ENCODE measurements at places on chromosomes 13 and 19.

GRCh38 chr19:49591731-49592485, 926 bp downstream of the PRR12 start:
- no peak for DNase-seq

GRCh38 chr13:30006246-30006645, 155.8 kb upstream of the UBL3 start:
- no peak for DNase-seq

GRCh38 chr13:20713751-20714150, 10.3 kb downstream of the IL17D start:
- no peak for DNase-seq

DNA sequence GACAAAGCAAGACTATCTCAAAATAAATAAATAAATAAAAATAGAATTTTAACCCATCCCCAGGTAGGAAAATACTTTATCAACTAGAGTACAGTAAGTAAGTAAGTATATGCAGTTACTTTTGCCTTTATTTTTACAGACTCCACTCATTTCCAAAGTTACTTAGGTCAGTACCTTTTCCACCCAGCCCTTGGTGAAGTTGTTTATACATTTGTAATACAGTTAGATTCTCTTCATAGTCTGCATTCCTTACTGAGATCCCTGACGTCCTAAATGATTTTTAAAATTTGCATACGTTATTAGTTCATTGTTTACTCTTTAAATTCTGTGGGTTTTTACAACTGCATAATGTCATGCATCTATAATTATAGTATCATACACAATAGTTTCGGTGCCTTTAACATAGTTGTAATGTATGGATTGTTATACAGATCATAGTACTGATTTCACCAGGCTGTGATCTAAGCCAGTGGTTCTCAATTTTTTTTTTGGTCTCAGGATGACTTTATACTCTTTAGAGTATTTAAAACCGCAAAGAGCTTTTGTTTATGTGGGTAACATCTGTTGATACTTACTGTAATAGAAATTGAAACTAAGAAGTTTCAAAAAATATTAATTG, 10.4 kb downstream of the SETDB2 start:
- DNase-seq, result no peak

DNA sequence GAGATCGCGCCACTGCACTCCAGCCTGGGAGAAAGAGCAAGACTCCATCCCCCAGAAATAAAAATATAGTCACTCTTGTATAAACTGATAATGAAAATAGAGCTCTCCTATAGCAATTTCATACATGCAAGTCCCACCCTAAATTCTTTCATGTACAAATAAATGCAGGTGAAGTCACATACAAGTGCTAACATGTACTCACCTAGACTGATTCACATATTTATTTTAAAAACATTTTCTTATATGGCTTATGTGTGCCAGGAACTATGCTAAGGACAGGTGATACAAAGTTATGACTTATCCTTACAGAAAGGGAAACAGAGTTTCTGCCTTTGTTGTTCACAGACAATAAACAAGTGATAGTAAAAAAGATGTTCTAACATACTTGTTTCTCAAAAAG, 32.0 kb downstream of the USP12 start:
- no peak for DNase-seq

Measured in stimulated activated CD4-positive, alpha-beta T cell treated with anti-CD3 and anti-CD28 coated beads, Interleukin-15, amount 100 ng/mL, for 1 hour (primary cell).